ENCODE measurements at places on chromosomes 3 and 15.

DNA sequence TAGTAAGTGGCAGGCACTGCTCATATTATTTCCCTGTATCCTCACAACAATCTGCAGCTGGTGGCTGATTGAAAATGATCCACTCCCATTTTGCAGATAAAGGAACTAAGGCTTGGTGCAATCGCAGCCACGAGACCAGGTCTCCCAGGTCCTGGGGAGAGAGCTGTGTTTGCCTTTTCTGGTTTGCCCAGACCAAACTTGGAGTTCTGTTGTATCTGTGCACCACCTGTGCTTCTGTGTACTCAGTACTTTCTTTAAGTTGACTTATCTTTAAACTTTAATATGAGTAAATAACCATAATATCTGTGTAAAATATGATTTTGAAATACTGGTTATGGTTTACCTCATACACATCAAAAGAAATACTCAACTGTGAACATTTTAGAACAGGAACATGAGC, 625.7 kb upstream of the CFAP20DC start:
- no peak for DNase-seq

DNA sequence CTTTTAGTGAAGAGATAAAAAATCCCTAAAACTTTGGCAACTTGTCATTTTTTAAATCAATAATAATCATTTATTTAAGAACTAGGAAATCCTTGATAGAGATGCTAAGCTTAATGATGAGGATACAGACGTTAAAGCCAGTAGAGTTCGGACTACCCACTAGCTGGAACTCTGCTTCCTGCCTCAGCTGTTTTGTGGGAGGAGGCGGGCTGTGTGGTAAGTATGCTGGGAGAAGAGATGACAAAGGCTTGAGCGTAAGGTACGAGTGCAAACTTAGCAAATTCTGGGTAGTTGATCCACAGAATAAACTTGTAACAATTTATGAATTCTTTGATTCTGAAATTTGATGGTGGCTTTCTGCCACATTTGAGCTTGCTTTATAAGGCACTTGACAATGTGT, 111.2 kb upstream of the NANOGP8 start:
- DNase-seq, result no peak

DNA sequence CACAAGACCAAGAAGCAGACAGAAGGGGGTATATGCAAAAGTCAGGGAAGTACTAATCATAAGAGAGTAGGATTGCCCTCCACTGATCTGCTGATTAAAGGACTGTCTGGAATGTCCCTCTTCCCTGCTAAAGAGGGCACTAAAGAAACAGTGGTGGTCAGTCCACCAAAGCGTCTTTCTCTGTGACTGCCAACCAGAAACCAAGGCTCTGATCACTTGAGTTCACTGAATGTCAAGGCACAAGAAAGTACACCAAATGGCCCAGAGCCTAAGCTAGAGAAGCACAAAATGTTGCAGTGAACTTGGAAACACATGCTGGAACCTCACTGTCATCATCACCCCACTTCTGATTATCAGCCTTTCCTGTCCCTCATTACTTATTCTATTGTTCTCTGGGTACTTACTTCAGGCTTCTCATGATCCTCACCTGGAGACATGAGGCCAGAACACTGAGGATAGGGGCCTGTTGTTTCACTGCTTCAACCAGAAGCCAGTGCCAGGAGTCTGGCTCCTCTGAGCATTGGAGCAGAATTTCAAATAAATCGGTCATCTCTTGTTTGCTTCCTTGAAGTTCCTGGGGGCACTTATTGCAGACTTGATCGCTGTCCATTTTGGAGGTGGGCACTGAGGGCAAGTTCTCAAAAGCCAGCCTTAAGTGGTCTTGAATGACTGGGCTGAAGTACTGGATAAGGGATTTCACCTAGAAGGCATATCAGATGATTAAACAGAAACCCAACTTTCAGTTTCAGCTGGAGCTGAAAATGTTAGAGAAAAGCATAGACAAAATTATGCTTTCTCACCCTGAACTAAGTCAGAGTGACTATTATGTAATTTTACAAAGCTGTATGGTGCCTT, 58.9 kb downstream of the EIF3J start:
- no peak for DNase-seq

- no peak for DNase-seq
These were observed 15.6 kb upstream of the RAF1 start for GRCh38 chr3:12679468-12679867.

DNA sequence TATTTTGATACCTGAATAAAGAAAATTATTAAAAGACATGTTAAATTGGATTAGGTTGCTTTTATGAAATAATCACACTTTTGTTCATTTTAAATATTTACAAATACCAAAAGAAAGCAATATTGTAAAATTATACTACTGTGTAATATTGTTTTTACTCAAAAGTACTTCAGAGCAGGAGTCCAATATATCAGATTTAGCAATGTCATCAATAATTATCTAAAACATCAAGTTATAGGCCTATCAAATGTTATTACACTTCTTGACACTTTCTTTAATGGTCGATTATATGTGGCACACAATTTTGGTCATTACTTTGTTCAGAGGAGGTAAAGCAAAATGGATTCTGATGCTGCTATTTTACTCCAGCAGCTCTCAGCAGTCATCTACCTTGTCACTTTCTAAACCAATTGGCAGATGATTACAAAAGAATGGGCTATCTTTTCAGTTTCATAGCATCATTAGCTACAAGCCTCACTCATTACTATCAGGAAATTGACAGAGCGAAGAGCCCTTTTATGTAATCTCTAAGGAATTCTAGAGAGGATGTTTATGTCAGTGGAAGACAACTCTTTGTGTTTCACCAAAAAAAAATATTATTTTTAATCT, 318.6 kb downstream of the PLOD2 start:
- DNase-seq, result no peak

DNA sequence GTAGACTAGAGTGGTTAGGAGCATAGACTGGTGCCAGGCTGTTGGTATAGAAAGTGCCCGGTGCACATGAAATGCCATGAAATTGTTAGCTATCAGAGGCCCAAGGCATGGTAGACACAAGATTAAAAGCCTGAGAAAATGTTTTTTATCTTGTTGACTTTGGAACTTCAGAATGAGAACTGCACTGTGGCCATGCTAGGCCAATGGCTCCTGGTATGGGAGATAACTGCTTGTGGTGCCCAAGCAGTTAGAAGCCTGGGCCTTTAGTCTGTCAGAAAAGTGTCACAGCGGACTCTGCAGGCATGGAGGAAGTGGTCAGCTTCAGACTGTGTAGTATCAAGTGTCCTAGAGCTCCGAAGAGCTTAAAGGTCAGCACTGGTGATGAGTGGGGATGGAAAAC, 11.9 kb downstream of the FYCO1 start:
- DNase-seq, result no peak

DNA sequence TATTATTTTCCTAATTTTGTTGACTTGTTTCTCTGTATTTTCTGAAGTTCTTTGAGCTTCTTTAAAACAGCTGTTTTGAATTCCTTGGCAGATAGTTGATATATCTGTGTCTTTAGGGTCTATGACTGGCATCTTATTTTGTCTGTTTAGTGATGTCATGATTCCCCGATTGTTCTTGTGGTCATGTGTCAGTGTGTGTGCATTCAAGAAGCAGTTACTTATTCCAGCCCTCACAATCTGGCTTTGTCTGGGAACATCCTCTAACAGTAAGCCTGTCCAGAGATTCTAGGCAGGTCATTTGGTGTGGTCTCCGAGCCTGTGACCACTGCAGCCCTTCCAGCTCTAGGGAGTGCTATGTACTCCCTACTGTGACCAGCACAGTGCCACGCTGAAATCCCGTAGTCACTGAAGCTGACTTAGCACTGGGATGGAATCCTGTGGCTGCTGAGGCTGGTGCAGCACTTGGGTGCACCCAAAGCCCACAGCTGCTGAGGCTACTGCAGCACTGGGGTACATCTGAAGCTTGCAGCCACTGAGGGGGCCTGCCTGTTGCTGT, 6.7 kb downstream of the LNP1 start:
- DNase-seq, result no peak
